ENCODE measurements at places on chromosomes 6 and 20. TPM values are rescaled to one million over a fixed set of nuclear protein-coding genes. Genes with fewer than 3 reads are reported as not detected.
A peak's percentile ranks its signal among the peaks of the same experiment; 100 is the strongest.

CD83 gene
- total RNA-seq = 7.2 TPM

PAK1IP1 gene
- 14.7 TPM for total RNA-seq

ISM1 gene
- 5.0 TPM for total RNA-seq

DNA sequence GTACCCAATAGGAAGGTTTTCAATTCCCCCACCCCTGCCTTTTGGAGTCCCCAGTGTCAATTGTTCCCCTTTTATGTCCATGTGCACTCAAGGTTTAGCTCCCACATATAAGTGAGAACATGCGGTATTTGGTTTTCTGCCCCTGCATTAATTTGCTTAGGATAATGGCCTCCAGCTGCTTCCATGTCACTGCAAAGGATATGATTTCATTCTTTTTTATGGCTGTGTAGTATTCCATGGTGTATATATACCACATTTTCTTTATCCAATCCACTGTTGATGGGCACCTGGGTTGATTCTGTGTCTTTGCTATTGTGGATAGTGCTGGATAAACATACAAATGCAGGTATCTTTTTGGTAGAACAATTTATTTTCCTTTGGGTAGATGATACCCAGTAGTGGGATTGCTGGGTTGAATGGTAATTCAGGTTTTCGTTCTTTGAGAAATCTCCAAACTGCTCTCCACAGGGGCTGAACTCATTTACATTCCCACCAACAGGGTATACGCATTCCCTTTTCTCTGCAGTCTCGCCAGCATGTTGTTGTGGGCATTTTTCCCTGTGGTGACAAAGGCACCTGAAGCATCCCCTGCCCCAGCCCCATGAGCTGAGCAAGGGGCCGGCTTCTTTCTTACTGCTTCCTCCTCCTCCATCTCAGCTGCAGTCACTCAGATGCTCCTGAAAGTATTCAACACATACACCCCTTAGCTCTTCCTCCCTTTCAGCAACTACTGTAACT, 66.7 kb downstream of the ELOVL2 start:
- H3K27me3 ChIP-seq = no peaks in the 10 kb centered on the region
- DNase-seq = no peak
- no peak overlapping the region for H3K27ac ChIP-seq
- H3K4me3 ChIP-seq = no peak overlapping the region

DNA sequence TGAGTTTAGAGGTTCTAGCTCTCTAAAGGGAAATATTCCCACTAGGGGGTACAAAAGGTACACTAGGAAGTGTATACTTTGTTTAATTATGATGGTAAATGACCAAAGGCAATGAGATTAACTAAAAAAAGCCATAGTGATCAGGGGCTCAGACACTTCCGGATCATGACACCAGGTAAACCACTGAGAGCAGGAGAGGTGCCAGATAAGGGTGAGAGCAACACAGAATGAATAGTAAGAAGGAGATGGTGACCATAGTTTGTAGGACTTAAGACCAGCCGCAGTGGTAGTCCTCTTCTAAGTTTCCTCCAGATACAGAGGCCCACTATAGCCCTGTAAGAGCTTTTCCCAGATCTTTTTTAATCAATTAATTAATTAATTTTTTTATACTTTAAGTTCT, 40.8 kb downstream of the OR2J2 start:
- no peak overlapping the region for H3K4me3 ChIP-seq
- no peaks in the 10 kb centered on the region for H3K4me1 ChIP-seq
- no peak for DNase-seq
- peaks cover 33% of the 10 kb centered on the region for H3K27me3 ChIP-seq
- H3K27ac ChIP-seq = no peak overlapping the region
- no peaks in the 10 kb centered on the region for H3K36me3 ChIP-seq

DNA sequence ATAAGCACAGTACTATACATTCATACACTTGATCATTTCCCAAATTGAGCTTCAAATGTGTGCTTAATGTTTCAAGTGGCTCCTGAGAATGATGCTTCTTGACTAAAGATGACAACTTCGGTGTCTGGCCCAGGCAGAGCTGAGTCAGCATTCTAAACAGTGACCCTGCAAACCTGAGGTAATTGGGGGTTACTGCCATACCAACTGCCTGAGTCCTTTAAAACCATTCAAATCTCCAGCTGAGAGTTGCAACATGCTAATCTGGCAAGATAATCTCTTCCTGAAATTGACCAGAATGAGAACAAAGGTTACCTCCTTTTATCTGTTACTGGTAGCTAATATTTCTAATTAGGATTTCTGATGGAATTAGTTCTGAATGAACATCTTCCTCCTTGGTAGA, 8.2 kb downstream of the BACH2 start:
- H3K27ac ChIP-seq = no peak overlapping the region
- peaks cover 46% of the 10 kb centered on the region for H3K4me1 ChIP-seq
- H3K36me3 ChIP-seq = peaks cover 5% of the 10 kb centered on the region

DNA sequence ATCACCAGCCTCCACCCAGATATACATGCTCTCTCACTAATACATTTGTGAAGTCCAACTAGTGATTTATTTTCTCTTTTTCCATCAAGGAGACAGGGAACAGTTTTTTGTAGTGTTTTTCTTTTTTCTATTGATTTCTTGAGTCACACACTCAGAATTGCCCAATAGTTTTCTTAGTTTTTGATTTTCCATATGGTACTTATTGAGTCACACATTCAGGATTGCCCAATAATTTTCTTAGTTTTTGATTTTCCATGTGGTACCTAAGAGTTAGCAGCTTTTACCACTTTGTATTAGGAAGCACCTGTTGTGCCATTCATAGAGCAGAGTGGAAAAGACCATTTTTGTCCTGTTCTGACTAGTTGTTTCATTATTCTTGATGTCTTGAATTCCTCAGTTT, 1268.8 kb downstream of the EPHA7 start:
- H3K36me3 ChIP-seq = no peaks in the 10 kb centered on the region
- H3K4me1 ChIP-seq = no peaks in the 10 kb centered on the region
- DNase-seq = no peak
- no peak overlapping the region for H3K4me3 ChIP-seq

- peaks cover 66% of the 10 kb centered on the region for H3K27me3 ChIP-seq
- H3K36me3 ChIP-seq = no peaks in the 10 kb centered on the region
Observed at GRCh38 chr6:165843121-165843520, 180.1 kb upstream of the PDE10A start.

- peaks cover 23% of the 10 kb centered on the region for H3K27me3 ChIP-seq
- no peak for DNase-seq
- no peak overlapping the region for H3K27ac ChIP-seq
- H3K4me3 ChIP-seq = no peak overlapping the region
- H3K4me1 ChIP-seq = peaks cover 7% of the 10 kb centered on the region
- no peaks in the 10 kb centered on the region for H3K36me3 ChIP-seq
Observed at GRCh38 chr6:106446287-106446885, 85.9 kb downstream of the CRYBG1 start.

DNA sequence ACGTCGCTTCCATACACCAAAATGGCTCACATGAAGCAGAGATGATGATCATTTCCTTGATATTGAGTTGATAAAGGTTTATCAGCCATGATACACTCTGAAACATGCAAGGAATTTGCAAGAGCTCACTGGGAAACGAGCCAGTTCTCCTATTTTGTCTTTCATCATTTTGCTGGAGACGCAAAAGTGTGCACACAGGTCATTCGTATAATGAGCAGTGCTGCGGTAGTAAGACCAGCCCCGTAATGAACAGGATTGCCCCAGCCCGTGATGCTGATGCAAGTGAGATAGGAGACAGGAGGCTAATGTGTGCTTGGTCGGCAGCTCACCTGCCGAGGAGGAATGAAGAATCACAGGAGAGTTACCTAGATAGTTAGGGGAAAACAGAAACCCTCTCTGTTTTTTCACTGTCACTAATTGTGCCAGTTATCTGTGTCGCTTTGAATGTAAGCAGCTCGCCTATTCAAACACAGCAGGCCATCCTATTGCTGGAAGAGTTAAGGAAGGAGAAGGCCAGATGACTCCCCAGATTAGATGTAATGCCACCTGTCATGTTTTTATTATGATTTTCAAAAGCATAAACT, 391.8 kb downstream of the SAMD5 start:
- H3K36me3 ChIP-seq = no peaks in the 10 kb centered on the region
- no peak for DNase-seq
- peak overlapping the region; percentile 62 for H3K27ac ChIP-seq

- H3K27ac ChIP-seq = no peak overlapping the region
- H3K4me1 ChIP-seq = peaks cover 5% of the 10 kb centered on the region
- no peak for DNase-seq
- H3K36me3 ChIP-seq = no peaks in the 10 kb centered on the region
- H3K27me3 ChIP-seq = no peaks in the 10 kb centered on the region
Observed at GRCh38 chr6:112113431-112113830, 26.0 kb downstream of the FAM229B start.

DNA sequence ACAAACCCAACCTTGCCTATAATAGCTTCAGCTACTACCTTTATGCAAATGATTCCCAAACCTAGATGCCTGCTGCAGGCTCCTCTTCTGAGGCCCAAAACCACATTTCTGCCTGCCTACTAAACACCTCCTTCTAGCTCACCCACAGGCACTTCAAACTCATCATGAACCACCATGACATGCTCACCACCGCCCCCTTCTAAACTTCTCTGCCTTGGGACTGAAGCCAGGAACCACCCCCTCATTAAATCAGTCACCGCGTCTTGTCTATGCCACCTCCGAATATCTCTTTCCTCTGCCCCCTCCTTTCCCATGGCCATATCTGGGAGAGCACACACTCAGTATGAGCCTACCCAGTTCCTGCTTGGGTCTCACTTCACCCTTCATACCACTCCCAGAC, 101.2 kb downstream of the SNAP25 start:
- no peaks in the 10 kb centered on the region for H3K36me3 ChIP-seq
- no peak overlapping the region for H3K4me3 ChIP-seq
- H3K4me1 ChIP-seq = peaks cover 2% of the 10 kb centered on the region
- H3K27me3 ChIP-seq = peaks cover 33% of the 10 kb centered on the region
- no peak for DNase-seq

- H3K27me3 ChIP-seq = no peaks in the 10 kb centered on the region
- no peaks in the 10 kb centered on the region for H3K4me1 ChIP-seq
- H3K27ac ChIP-seq = no peak overlapping the region
- H3K4me3 ChIP-seq = no peak overlapping the region
Observed at GRCh38 chr6:123716506-123716905, 79.8 kb upstream of the TRDN start.

Data from mesothelial cell of epicardium (in vitro differentiated cells).